T follicular helper cell (primary cell): ENCODE measurements at places on chromosomes 7 and 10.

DNA sequence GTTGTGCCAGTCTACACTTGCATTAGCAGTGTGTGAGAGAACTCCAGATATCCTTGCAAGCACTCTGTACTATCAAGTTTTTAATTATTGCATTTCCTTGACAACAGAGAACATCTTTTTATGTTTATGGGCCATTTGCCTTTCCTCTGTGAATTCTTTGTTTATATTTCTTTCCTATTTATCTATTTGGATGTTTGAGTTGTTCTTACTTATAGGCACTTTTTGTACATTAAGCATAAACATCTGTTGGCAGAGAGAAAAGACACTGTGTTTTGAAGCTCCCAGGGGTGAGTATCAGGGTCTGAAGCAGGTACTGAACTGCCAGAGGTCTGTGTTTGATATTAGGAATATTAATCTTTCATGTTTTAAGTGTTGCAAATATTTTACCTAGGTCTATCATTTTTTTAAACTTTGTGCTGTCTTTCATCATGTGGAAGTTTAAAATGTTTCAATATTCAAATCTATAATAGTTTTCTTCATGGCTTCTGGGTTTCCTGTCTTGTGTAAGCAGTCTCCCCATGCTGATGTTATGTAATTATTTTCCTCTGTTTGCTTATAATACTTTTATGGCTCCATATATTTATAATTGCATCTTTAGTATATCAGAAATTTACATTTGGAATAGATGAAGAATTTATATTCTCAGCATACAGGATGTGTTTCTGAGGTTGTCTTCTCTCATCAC is 17.7 kb upstream of the PDCD4 start:
- DNase-seq, result no peak

DNA sequence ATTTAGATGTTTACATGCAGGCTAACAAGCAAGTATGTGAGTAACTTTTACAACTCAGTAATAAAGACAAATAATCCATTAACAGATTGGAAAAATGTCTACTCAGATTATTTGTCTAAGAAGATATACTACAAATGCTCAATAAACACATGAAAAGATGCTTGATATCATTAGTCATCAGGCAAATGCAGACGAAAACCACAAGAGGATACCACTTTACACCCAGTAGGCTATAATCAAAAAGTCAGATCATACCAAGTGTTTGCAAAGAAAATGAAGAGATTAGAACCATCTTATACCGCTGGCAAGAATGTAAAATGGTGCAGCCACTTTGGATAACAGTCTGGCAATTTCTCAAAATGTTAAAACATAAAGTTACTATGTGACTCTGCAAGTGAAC is 84.1 kb downstream of the MALSU1 start:
- no peak for DNase-seq

DNA sequence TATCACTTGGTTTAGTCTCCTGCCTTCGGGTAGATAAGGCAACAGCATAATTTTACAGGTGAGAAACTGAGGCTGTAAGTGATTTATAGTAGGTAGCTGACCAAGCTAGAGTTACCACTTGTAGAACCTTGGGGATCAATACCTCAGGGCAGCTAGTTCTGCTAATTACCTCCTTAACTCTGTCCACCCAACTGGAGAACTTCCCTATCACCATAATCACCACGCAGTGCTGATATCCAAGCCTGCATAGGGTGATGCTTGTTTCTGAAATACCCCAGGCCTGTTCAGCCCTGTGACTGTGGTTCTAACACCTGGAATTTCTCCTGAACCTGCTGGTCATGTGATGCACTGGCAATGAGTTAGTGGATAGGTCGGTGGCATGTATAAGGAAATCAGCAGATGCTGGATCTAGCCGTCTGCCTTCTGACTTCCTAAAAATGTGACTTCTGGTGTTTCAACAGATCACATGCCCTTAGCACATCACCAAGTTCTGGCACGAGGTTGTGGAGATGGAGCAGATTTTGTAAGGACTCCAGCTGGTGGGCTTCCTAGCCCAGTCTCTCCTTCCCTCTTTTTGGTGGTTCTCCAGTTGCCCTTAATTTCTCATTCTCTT is 15.3 kb downstream of the PLAU start:
- DNase-seq, result no peak

DNA sequence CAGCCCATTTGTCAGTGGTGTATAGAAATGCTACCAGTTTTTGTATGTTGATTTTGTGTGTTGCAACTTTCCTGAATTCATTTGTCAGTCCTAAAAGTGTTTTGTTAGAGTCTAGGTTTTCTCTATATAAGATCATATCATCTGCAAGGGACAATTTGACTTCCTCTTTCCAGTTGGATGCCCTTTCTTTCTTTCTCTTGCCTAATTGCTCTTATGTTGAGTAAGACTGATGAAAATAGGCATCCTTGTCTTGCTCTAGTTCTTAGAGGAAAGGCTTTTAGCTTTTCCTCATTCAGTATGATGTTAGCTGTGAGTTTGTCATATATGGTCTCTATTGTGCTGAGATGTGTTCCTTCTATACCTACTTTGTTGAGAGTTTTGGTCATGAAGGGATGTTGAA is 161.7 kb upstream of the TPK1 start:
- DNase-seq, result no peak

- DNase-seq, result no peak
These were observed 44.2 kb downstream of the FEZF1 start for GRCh38 chr7:122260336-122260735.

DNA sequence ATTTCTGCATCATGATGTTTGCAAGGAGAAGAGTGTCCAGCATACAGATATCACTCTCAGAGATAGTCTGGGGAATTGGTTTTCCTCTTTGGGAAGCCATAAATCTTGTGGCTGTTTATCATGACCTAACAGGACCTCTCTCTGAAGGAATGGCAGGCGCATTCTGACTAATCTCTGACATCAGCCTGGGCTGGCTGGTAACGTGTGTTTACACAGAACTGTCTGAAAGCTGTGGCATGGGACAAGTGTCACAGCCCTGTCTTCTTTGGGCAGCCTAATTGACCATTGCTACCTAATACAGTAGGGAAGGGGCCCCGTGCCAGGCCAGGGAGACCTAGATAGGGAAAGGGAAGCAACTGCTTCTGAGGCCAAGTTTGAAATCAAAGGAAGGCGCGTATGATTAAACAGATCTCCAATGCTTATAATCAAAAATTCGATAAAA is 73.9 kb upstream of the CABCOCO1 start:
- no peak for DNase-seq

DNA sequence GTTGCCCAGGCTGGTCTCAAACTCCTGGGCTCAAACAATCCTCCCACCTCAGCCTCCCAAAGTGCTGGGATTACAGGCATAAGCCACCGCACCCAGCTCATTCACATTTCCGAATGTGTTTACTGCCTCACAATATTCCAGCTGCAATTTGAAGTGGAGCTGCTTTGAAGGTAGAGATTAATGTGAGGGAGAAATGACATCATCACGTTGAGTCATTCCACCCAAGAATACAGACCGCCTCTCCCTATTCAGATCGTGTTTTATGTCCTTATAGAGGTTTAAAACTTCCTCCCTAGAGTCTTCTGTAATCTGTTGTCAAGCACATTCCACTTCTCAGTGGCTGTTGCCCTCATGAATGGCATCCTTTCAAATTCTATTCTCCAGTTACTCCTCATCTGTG is 100.4 kb upstream of the PDGFA start:
- no peak for DNase-seq

- DNase-seq, result no peak
These were observed 8.4 kb upstream of the CH25H start for GRCh38 chr10:89215511-89215910.

DNA sequence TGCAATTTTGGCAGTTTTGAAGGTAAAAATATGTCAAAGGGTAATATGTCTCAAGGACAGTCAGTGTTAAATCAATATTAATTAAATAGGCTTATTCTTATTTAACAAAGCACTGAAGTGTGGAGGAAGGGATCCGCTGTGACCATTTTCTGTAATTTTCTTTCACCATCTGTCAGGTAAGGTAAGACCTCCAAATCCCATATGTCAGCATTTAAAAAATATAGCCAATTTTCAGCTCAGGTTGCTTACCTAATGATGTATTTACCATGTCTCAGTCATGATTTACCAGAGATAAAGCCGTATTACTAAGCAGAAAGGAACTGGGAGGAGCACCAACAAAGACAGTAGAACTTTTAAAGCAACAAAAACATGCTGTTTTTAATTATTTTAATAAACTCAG is 683.9 kb downstream of the CCSER2 start:
- DNase-seq, result no peak

- no peak for DNase-seq
These were observed 286.4 kb upstream of the MEOX2 start for GRCh38 chr7:15972862-15973275.
